Activated T-helper 9 cell treated with anti-CD3 and anti-CD28 coated beads, Interleukin-2, amount 50 U/mL, for 16 hours (primary cell): ENCODE measurements at places on chromosomes 5 and 9.

DNA sequence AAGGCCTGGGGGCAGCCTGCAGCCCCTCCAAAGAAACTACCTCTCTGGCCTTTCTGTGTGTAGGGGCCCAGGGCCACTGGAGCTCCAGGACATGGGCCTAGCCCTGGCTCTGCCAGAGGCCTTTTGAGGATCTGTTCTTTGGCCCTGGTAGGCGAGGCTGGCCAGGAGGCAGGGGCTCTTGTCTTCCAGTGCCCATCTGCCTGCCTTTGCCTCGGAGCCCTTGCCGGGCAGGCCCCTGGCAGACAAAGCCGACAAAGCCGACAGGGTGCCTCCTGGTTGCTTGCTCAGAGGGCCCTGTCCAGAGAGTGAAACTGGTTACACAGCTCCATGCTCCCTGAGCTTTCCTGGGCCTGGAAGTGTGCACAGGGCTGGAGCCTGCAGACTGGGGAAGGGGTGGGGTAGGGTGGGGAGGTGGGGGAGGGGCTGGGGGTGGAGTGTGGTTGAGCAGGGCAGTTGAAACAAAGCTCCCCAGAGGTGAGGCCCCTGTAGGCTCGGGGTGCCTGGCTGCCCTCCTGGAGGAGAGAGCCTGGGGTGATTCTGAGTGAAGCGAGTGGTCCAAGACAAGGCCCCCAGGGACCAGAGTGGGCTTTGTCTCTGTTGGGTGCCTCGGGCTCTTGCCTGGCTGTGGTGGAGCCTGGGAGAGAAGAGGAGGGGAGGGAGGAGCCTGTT is 29.3 kb downstream of the PTPA start:
- no peak for DNase-seq

- no peak for DNase-seq
Measured at GRCh38 chr9:131950487-131950886, 129.2 kb downstream of the MED27 start.

- no peak for DNase-seq
Measured at GRCh38 chr5:135993880-135994636, 34.7 kb upstream of the TGFBI start.

DNA sequence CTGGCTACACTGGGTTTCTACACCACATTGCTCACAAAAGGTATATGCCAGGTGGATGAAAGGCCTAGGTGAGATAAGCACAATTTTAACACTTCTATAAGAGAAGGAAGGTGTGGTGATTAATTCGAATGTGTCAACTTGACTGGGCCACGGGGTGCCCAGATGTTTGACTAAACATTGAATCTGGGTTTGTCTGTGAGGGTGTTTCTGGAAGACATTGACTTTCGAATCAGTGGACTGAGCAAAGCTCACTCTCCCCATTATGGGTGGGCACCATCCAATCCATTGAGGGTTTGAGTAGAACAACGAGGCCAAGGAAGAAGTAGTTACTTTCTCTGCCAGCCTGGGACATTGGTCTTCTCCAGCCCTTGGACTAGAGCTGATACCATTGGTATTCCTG is 78.2 kb upstream of the COL5A1 start:
- DNase-seq = no peak

DNA sequence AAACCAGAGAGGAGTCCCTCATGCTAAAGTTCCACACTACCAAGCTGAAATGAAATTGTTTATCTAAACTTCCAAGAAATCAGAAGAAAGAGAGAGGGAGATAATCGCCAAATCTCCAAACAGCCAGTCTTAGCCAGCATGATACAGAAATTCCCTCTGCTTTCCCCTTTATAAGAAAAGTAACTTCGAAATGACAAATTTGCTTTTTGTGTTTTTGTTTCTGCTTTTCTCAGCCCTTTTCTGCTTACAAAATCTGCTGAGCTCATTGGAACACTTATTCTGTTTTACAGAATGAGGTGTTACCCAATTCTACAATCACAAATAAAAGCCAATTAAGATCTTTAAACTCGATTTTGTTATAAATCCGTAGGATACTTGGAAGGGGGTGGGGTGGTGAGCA is 72.9 kb downstream of the SFXN1 start:
- DNase-seq = no peak

GRCh38 chr9:93721417-93721965 is 145.1 kb downstream of the PHF2 start:
- no peak for DNase-seq

GRCh38 chr5:23649594-23649993 is 142.2 kb downstream of the PRDM9 start:
- DNase-seq = no peak

DNA sequence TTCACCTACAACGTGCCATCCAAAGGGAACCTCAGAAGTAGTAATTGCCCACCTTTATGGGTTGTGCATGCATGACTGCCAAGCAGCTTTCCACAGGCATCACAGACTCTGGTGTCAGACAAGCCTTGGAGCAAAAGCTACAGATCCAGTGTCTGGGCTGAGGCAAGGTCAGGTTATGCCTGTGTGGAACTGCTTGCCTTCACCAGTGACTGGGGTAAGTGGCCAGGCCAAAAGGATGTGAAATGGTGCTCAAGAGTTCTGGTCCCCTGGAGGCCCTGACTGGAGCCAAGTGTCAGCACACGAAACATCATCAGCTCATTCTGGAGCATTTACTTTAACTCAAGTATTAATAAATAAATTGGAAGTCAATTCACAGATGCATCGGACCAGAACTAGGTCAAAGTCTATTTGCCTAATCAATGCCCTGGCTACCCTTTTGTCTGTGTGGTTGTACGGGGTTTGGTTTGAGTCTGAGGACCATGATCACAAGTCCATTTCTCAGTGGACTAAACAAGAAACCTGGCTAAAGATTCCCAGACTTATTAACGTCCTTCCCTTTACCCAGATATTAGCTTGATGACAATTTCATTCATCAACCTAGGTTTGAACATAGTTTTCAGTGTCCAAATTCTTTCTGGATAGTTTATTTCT is 41.5 kb upstream of the ZBED3 start:
- no peak for DNase-seq

- no peak for DNase-seq
Measured at GRCh38 chr9:69425136-69425801, 100.3 kb downstream of the ENTREP1 start.

DNA sequence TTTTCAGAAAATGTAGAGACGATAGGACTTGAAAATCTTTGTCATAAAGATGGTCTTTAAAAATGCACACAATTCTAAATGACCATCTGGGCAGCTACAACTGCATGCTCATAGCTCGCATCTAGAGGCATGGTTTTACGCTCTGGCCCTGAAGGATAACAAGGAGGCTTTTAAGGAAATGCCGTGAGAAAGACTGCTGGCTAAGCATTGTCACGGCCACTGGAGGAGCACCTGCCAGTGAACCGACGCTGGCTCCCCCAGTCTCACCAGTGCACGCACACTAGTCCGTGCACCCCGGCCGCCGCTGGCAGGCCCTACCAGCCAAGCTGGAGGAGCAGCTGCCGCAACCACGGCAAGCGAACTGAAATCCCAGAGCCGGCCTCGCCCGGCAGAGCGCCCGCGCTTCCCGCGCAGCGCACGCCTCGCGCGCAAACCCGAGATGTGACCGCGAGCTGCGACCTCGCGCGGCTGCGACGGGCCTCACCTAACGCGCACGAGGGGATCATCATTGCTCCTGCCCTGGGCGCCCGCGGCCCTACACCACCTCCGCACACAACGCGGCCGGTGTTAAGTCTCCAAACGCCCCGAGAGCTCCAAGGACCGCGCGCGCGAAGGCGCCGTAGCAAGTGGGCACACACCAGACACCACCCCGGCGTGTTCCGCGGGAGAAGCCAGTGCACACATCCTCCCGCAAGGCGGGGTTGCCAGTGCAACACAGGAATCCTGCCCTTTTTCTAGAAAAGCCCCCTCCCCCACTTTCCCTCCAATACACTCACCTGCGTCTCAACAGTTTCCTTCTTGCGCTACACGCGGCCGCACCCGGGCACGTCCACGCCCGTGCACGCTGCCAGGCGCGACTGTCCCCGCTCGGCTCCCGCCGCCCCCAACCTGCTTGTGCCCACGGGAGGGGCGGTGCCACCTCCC is 5.3 kb downstream of the ELAVL2 start:
- DNase-seq = no peak

DNA sequence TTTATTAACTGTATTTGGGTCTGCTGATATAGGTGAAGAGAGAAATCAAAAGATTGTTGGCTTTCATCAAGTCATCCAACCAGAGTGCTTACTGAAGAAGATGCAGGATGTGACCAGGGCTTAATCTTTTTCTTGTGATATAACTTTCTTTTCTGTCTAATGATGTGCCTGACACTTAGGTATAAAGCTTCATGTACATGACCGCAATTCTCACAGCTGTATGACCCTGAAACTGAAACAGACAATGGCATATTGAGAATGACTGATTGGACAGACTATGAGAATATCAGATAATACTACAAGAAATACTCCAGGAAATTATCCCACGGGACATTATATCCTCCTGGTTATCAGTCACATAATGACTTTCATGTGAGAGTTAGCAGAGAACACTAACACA is 32.5 kb upstream of the FAM174A start:
- DNase-seq = no peak

GRCh38 chr5:74476046-74476818 is 164.3 kb downstream of the ENC1 start:
- DNase-seq = no peak

GRCh38 chr5:163770625-163771024 is 265.2 kb downstream of the MAT2B start:
- no peak for DNase-seq

GRCh38 chr5:38403406-38403805 is 145.0 kb downstream of the EGFLAM start:
- no peak for DNase-seq

- peak; percentile 25 for DNase-seq
Measured at GRCh38 chr9:105245029-105245890, 809 bp downstream of the SLC44A1 start.

DNA sequence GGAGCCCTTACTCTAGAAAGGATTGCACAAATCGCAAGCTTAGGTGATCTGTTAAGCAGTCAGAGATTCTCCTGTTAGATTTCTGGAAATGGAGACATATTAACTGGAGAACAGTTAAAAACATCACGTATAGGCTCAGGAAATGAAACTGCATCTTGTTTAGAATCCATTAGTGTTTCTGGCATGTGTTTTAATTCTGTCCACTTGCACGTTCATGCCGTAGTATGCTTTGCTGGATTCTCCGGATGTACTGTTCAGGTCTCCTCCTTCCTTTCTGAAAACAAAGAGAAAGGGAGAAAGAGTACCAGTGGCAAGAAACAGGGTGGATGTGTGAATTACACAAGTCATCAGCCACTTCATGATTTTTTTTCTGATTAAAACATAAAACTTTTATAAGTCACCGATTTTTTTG is 2.5 kb upstream of the RGMB start:
- no peak for DNase-seq

DNA sequence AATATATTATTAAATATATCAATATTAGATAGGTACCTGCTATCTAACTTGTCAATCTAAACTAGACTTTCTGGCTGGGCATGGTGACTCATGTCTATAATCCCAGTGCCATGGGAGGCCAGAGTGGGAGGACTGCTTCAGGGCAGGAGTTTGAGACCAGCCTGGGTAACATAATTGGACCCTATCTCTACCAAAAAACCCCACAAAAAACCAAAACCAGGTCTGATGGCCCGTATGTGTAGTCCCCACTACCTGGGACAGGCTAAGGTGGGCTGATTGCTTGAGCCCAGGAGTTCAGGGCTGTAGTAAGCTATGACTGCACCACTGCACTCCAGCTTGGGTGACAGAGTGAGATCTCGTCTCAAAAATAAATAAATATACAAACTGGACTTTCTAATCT is 55.0 kb downstream of the PJA2 start:
- DNase-seq = no peak

DNA sequence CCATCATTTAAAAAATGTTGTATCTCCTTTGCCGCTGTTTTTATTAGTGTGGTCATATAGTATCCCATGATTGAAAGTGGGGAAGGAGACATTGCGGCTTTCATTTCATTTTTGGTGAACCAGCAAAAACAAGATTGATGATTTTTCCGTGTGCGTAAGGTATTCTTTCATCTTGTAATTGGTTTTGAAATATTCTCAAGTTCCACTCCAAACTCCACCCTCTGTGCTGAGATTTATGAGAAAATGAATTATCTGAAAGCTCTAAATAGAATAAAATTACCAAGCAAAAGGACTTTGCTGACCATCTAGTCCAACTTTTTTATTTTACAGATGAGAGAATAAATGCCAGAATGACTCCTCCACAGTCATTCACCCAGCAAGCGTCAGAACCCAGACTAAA is 103.1 kb upstream of the MPDZ start:
- no peak for DNase-seq

GRCh38 chr5:9440517-9440916 is 105.4 kb downstream of the SEMA5A start:
- no peak for DNase-seq

- DNase-seq = no peak
Measured at GRCh38 chr9:75910731-75911130, 20.3 kb downstream of the PCSK5 start.

DNA sequence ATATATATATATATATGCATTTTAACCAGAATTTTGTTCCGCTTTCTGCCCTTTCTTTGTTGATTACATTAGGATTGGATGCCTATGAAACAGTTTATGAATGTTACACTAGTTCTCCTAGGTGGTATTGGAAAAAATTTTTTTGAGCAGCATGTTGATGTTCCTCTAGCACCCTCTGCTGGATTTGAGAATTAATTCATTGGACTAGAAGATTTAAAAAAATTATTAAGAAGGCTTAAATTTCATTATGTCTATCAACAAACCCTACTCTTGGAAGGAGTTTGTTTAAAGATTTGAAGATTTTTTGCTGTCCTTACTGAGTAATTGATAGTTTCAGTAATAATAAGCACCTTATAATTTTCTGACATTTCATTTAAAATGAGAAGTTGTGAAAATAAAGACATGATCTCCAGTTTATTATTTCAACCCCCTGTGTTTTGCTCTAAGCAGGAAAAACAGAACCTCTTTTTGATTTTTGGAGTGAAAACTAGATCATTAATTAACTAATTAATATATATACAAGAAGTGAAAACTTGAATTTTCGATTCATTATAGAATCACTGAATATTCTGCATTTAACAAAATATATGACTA is 89.6 kb downstream of the CCDC171 start:
- no peak for DNase-seq

- DNase-seq = no peak
Measured at GRCh38 chr9:109250311-109250741, 70.5 kb downstream of the EPB41L4B start.

GRCh38 chr9:77156646-77157371 is 20.5 kb upstream of the VPS13A start:
- DNase-seq = no peak

- DNase-seq = no peak
Measured at GRCh38 chr9:69743930-69744329, 15.9 kb downstream of the PTAR1 start.

- DNase-seq = no peak
Measured at GRCh38 chr5:133053448-133053847, 1.6 kb downstream of the HSPA4 start.

DNA sequence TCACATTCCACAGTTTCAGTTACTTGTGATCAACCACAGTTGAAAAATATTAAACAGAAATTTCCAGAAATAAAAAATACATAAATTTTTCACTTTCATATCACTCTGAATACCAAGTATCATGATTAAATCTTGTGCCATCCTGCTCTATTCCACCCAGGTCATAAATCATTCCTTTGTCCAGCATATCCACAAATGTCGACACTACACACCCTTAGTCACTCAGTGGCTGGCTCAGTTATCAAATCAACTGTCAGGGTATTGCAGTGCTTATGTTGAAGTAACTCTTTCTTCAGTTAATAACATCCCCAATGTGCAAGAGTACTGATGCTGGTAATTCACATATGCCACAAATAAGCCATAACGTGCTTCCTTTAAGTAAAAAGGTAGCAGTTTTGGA is 115.7 kb downstream of the FBXL17 start:
- no peak for DNase-seq

- DNase-seq = no peak
Measured at GRCh38 chr5:50606179-50606578, 60.3 kb upstream of the PARP8 start.
